Type B pancreatic cell (in vitro differentiated cells): ENCODE measurements at places on chromosomes 16 and 17. TPM values are rescaled to one million over a fixed set of nuclear protein-coding genes. Genes with fewer than 3 reads are reported as not detected.

DNA sequence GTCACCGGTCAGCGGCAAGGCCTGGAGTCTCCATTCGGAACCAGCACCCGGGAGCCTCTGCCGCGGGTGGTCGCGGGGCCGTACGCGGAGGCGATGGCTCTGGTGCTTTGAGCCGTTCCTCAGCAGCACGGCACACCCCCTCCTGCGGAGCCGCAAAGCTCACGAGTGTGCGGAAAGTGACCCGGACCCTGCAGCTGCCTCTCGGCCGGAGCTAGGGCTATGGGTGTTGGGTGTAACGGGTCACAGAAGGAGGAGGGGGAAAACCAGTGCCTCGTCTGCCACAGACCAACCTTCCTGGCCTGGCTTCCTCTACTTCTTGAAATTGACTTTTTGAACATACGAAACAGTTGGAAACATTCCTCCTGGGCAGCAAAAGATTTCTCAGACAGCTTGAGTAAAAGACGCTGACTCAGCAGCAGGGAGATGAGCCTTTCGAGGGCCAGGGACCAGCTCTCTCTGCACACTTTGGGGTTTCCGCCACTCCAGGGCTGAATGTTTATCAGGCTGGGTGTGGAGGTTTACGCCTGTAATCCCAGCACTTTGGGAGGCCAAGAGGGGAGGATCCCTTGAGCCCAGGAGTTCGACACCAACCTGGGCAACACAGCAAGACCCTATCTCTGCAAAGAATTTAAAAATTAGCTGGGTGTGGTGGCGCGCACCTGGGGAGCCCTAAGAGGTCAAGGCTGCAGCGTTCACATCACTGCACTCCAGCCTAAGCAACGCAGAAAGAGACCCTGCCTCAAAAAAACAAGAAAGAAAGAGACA is 26.4 kb upstream of the PITPNA start:
- DNase-seq, result no peak

DNA sequence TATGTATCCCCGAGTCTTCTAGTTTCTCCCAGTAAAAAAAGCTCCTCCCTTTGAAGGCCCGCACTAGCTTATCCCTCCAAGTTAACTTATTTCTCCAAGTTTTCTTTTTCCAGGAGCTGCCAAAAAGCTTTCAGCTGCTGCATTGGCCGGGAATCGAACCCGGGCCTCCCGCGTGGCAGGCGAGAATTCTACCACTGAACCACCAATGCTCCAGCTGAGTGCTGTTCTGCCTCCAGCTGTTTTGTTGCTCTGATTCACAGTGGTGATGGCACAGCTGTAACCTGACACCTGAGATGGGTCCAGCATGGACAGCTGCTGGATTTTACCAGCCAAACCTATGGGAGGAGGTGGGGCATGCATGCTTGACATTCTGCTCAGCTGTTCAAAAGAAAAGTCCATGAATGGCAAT is 22.1 kb downstream of the VAC14 start:
- peak; percentile 87 for DNase-seq

GRCh38 chr17:79657861-79658810 is 47.3 kb upstream of the RBFOX3 start:
- DNase-seq, result peak; percentile 48

DNA sequence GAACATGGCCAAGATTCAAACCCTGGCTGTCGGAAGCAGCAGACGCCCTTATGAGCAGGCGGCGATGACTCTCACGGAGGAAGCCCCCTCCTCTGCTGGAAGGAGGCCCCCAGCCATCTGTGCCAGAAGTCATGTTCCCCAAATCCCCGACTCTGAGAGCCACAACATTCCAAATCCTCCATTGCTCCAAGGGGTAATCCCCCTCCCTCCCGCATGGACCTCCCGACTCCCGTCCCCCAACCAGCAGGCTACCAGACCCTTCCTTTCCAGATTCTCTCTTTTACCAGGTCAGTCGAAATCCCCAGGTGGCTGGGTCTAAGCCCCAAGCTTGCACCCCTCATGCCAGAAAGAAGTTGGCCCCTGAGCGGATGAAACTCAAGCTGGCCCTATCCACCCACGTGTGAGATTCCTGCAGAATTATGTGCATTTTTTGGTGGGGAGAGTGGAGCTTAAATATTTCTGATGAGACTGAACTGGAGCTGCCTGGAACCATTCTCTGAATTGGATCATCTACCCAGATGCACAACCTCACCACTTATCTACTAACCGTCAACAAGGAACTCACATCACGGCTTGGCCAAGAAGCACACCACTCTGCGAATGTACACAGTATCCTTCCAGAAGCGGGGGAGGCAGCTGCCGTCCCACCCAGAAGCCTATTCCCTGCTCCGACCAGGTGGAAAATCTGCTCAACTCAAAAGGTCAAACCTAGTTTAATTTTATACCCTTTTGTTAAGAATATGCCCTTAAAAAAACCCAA is 283.5 kb downstream of the C16orf95 start:
- DNase-seq, result no peak

DNA sequence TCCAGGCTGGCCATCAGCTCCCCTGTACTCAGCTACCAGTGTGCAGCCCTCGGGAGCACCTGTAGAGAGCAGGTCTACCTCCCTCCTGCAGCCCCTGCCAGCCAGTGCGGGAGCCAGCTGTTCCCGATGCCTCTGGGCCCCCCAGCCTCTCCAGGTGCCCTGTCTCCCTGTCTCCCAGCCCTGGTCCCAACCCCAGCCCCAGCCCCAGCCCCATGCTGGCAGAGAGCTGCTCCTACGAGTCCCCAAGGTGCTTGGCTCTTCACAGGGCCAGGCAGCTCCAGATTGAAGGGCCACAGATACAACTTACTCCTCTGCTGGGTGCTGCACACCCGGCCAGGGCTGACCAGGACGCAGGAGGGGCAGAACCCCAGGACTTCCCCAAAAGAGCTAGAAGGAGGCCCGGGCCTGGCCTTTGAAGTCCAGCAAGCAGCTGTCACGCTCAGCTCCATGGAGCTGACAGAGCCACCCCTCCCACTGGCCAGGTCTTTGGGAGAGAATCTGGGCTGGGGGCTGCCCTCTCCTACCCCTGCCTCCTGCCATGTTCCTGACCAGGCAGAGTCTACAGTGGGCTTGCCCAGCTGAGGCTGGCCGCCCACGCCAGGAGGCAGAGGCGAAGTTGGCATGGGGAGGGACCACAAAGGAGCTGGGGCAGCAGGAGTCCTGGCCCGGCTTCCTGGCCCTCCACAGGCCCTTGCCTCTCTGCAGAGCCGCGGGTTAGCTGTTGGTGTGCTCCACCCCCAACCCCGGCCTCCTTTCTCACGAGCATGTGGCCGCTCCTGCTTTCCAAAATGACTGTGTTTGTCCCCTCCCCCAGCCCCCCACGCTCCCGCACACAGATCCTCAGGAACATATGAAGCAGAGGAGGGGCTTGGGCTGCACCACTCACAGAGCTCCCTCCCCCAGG is 9.5 kb upstream of the ADAM11 start:
- DNase-seq, result no peak

GRCh38 chr16:75256696-75257343 is 5.4 kb upstream of the BCAR1 start:
- DNase-seq, result no peak

DNA sequence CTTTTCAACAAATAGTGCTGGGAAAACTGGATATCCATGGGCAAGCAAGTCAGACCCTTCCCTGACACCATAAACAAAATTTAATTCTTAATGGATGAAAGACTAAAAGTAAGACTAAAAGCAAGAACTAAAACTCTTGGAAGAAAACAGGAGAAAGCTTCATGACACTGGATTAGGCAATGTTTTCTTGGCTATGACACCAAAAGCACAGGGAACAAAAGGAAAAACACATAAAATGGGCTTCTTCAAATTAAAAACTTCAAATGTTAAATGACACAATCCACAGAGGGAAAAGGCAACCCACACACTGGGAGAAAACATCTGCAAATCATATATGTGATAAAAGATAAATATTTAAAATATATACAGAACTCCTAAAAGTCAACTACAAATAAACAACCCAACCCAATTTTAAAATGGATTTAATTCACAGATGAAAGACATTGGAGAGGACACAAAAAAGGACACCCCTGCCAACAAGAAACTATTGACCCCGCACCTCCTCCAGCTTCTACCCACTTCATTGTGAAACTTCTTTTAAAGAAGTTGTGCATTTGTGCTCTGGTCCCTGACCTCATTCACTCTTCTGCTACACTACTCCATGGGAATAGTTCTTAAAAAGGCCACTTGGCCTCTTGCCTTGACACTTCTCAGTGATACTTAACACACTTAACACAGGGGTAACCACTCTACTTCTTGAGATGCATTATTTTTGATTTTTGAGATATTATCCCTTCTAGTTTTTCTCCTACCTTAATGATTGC is 80.3 kb downstream of the TRIM37 start:
- DNase-seq, result no peak

PRCD gene
- total RNA-seq, result 0.33 and 3.3 TPM in 2 replicates

DNA sequence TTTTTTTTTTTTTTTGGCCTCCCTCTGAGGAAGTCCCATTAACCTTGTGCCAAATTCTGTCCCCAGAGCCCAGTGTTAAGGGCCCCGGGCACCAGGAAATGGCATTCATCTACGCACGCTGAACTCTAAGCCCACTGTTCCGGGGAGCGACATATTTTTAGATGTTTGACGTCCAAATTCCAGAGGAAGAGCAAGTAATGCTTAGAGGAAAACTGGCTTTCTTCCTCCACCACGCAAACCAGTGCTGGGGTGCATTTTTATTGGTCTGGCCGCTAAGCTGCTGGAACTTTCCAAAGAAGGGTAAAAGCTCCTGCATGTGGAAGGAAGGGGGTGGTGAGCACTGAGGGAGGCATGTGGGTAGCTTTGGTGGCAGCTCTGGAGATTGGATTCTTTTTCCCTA is 8.3 kb downstream of the WFDC1 start:
- DNase-seq, result no peak
